SW480 (cell line): ENCODE measurements at places on chromosomes 11 and 22.

- DNase-seq, result peak; percentile 81
Measured at GRCh38 chr11:59776210-59777066, 21.3 kb downstream of the STX3 start.

DNA sequence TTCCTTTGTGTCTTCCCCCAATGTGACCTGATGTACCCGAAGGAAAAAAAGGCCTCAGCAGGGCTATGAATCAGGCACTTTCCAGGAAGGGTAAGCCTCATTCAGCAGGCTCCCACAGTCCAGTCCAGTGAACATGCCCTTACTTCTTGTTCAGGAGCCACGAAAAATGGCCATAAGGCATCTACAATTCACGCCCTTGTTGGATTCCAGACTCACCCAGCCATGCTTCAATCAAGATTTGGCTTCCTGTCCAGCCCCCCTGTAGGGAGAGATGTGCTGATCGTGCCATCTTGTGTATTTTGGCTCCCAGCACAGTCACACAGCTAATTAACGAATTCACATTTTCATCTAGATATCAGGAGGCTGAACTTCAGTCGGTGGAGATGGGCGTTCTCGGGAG lies 9.9 kb upstream of the KCNJ5 start:
- no peak for DNase-seq

DNA sequence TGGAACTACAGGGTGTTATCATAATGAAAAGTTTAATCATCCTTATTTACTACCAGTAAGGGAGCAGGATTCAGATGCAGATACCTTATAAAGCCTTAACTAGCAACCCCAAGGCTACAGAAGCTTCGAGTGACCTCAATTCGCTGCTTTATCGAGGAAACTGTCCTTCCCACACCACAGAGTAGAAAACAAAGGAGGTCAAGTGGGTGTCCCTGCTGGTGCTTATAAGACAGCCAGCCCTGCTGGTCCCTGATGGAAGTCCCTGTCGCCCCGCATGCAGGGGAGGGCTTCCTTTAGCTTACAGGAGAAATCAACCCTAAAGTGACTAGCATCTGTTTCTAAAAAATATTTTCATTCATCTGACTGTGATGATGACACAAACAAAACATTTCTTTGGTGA lies 7.3 kb downstream of the MN1 start:
- no peak for DNase-seq

GRCh38 chr11:73566422-73566821 lies 31.5 kb downstream of the FAM168A start:
- no peak for DNase-seq

- no peak for DNase-seq
Measured at GRCh38 chr11:17391493-17392355, 3.3 kb upstream of the KCNJ11 start.

DNA sequence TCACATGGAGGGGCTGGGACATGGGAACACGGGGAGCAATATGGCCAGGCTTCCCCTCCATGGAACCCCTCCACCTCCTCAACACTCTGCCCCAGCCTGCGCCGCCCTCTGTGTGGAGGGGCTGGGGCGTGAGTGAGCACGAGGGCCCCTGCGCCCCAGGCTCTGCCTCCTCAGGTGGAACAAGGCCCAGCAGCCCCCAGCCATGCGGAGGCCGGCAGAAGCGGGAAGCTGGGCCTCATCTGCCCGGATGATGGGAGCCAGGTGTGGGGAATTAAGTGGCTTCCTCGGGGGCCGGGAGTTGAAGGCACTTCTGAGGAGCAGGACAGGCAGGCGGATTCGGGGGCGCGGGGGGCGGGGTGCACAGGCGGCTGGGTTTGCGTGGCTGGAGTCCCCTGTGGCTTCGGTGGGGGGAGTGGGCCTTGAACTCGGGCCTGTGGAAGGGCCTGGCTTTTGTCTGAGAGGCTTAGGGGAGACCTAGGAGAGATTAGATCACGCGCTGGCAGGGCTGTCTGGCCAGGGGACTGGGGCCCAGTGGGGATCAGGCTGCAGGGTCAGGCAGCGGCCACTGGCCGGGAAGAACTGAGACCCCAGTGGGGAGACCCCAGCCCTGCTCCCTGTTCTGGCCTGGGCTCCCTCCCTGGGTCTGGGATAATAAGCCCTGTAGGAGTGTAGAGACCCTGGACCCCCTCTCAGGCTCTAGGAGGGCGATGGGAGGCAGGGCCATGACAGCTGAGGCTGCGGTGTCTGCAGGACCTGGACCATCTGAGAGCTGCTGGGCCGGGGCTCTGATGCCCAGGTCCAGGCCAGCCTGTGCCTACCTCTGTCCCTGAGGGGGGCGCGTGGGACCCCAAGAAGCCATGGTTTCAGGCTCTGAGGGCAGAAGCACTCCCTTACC lies 13.3 kb downstream of the PRR33 start:
- no peak for DNase-seq
